ENCODE measurements at places on chromosomes 1 and 21.

GRCh38 chr1:151294742-151295462 is 12.8 kb downstream of the ZNF687 start:
- no peak for DNase-seq

DNA sequence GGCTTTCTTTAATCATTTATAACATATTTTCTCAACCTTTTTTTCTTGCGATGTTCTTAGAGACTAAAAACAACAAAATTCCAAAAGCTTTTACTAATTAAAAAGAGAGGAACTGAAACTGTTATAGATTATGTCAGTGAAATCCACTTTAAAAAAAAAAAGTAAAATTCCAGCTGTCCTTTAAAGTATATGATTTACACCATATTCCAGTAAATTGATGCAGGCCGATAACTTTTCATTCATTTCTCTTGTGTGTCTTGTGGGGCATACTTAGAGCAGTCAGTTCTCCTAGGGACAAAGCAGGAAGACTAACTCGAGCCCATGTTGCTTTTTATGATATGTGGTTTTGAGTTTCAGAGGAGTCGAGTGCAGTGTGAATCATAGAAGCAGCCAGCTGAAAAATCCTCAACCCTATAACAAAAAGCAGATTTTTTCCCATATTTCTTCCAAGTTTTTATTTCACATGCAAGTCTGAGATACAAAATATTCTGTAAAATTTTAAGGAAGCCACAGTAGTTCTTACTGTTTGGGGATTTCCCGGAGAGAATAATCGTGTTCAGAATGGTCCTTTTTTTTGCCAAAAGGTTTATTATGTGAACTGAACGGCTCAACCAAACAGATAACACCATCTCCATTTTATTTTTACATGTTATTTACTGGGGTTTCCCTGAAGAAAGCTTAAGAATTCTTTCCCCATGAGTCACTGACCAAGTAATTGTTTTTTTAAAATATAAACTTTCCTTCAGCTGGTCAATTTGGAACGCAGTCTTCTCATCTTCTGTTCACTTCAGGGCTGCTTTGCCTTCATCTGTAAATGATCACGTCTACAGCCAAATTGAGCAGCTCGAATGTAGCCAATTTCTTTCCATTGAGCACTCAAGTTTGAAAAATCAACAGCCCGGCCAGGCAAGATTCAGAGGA is 77.0 kb upstream of the C1orf105 start:
- DNase-seq = no peak

DNA sequence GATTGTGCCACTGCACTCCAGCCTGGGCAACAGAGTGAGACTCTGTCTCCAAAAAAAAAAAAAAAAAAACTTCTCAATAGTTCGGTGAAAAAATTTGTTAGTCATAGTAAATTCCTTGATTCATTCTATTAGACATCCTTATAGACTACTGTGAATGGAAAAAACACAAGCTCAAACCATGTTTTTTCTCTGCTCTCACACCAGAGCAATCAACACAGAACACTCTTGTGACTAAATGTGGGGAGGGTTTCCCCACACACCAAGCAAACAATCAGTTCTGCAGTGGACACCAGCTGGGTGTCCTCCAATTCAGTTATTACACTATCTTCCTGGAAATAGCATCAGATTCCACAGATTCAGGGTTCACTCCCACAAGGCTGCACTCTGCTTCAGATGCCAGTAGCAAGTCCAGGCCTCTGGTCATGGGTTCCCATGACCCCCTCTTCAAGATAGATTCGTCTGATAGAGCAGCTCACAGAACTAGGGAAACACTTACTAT is 69.1 kb upstream of the TEKT2 start:
- DNase-seq = no peak

DNA sequence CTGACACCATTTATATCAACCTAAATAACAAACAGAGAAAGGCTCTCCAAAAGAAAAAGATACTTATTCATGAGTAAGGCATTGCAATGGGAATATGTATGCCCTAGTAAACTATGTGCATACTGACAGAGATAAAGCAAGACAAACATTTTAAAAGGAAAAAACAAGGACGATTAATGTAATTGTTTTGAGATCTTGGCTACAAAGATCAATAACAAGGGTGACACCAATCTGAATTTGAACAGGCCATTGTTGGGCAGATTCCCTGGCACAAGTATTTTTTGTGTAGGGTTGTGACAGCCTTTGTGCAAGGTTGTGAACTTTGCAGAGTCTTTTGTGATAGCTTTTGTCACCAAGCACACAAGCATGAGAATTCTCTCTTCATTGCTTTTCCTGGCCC is 85.3 kb downstream of the EDEM3 start:
- no peak for DNase-seq

DNA sequence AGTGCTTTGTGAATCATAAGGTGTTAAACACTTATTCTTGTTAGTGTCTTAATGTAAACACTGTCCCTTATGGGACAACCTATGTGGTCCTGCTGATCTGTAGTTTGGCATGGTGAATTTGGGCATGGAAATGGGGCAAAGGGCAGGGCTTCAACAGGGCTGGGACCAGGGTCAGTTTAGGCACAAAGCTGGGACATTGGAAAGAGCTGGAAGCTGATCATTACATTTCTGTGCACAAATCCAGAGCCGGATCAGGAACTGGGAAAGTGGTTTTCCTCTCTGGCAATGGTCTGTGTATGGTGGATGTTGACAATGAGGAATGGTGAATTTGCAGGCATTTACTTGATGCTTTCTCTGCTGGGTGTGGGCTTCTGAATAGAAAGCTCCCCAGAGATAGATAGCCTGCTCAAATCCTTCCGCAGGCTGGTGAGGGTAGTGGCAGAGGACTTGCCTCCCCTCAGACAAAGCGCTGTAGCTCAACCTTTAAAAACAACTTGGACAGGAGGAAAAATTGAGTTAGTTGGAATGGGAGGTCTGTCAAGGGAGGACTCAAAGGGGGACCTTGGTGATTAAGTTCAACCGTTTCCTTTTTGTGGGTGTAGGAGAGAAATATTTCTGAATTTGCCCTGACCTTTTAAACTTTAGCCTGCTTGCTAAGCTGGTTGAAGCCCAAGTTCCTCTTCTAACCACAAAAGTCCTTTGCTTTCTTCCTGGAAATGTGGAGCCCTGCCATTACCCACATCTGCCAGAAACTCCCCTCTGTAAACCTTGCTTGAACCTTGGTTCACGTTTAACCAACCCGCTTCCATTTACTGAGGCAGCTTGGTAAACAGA is 35.3 kb downstream of the HLX start:
- DNase-seq = no peak

GRCh38 chr1:56505792-56506743 is 73.3 kb downstream of the PLPP3 start:
- no peak for DNase-seq

GRCh38 chr1:214316593-214316992 is 35.6 kb downstream of the SMYD2 start:
- no peak for DNase-seq

DNA sequence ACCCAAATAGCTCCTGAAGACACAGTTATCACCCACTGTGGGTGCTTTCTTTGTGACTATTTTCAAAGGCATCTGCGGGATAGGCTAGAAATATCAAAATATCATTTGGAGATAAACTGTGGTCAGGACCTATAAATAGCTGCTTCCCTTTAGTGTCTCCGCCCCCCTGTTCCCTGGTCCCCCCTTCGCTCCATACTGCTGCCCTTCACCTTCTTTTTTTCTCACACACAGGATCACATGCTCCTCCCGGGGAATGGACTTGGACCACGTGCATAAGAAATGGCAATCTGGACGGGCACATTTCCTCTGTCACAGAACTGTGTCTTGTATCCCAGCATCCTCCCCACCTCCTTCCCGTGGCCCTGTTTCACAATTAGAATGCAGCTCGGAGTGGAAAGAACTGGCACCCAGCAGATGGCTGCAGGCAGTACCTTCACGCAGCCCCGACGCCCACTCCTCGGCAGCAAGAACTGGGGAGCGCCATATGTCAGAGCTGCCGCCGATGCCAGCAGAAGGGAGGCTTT is 68.8 kb upstream of the SSX2IP start:
- DNase-seq = no peak

DNA sequence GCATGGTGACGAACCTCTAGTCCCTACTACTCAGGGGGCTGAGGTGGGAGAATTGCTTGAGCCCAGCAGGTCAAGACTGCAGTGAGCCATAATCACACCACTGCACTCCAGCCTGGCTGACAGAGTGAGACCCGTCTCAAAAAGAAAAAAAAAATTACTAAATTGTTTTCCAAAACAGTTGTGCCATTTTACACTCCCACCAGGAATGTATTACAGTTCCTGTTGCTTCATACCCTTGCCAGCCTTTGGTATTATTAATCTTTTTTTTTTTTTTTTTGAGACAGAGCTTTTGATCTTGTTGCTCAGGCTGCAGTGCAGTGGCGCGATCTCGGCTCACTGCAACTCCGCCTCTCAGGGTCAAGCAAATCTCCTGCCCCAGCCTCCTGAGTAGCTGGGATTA is 55.9 kb downstream of the RPS6KA1 start:
- DNase-seq = no peak

- DNase-seq = no peak
Measured at GRCh38 chr1:89312572-89312971, 39.9 kb upstream of the GBP5 start.

DNA sequence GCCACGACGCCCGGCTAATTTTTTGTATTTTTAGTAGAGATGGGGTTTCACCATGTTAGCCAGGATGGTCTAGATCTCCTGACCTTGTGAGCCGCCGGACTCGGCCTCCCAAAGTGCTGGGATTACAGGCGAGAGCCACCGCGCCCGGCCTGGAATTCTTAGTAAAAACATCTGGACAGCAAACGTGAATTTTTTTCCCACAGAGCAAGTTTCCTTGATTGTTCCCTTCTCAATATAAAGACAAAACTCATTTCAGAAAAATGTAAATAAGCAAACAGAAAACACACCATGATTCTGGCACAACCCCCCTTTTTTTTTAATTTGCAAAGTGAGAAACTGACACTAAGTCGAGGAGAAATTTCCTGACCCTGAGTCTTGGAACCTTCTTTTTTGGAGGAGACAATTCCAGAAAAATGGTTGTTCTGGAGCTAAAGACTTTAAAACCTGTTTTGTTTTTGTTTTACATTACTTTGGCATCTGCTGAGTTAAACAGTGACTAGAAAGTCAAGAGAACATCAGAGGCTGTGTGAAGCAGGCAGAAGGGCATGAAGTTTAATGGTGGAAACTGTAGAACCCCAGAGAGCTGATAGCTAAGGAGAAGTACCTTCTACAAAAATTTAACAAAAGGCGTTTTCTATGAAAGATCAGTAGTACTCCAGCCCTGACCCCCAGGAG is 10.3 kb upstream of the HMGCS2 start:
- DNase-seq = no peak

GRCh38 chr1:233505130-233505529 is 108.8 kb upstream of the KCNK1 start:
- no peak for DNase-seq

- no peak for DNase-seq
Measured at GRCh38 chr1:47876587-47876963, 120.6 kb downstream of the TRABD2B start.

GRCh38 chr1:3064296-3064850 is 4.6 kb upstream of the PRDM16 start:
- DNase-seq = no peak

GRCh38 chr1:62070384-62071011 is 124.2 kb upstream of the L1TD1 start:
- DNase-seq = no peak

- DNase-seq = no peak
Measured at GRCh38 chr1:170619241-170620028, 44.5 kb upstream of the PRRX1 start.

GRCh38 chr1:183580281-183580682 is 10.0 kb downstream of the NCF2 start:
- peak; percentile 30 for DNase-seq

DNA sequence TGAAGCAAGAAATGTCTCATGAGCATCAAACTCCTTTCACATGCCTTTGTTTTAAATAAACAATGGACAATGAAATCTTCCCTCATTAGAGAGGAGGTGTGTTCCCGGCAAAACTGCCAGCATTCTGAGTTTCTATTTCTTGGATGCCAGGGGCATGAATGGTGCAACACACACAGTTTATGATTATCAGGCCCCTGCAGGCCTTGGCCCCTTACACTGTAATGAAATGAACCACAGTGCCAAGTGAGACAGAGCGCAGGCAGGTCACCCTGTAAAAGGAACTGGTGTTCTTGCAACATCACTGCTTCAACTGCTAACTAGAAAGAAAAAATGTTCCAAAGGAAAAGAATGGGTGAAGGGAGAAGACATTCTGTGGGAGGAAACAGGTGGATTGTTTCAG is 3.8 kb upstream of the PIGC start:
- DNase-seq = no peak

GRCh38 chr1:232689711-232690110 is 59.8 kb upstream of the SIPA1L2 start:
- no peak for DNase-seq

DNA sequence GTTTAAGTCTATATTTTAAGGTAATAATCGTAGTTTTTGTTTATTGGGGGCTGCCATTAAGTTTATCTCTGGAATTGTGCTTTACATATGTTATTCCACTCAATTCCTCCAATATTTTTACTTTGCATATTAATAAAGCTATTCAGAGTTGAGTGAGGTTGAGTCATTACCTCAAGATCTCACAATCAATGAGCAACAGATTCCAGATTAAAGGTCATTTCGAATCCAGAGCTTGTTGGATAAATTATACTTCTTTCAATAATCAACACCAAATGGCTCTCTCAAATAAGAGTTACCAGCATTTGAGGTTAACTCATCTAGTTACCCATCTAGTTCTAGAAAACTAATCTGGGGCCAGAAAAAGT is 16.7 kb downstream of the RGS4 start:
- no peak for DNase-seq

GRCh38 chr1:26126321-26127084 is 14.9 kb downstream of the PDIK1L start:
- DNase-seq = no peak

DNA sequence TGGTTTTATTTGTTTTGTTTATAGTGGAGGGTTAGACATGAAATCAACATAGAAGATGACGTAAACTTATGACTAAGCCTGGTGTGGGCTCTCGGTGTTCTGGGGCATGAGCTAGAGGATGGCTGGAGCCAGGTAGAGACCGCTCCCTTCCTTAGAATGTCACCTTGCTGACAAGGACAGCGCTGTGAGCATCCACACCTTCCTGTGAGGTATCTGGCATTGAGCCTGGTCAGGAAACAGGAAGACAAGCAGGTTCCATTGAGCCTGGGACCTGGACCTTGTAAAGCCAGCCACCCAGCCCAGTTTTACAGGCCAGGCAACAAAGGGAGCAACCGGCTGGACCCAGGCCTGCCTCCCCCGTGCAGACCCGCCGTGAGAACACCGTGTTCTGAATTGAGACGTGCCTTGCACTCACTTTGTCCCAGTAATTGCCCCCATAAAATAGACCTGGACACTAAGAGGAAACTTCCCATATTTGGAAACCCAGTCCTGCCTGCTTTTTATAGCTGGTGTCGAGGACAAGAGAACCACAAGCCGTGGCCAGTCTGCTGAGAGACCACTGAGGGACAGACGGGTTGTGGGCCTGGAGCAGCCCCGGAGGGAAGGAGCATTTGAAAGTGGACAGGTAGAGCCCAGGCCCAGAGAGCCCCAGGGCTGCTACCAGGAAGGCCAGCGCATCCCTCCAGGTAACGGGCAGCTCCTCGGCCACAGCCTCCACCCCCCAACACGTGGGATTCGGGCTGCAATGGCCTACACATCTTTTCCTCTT is 78.0 kb downstream of the PDE9A start:
- no peak for DNase-seq
